Hypothalamus (tissue), 51 donors: ENCODE measurements at places on chromosomes 7 and 10.

DNA sequence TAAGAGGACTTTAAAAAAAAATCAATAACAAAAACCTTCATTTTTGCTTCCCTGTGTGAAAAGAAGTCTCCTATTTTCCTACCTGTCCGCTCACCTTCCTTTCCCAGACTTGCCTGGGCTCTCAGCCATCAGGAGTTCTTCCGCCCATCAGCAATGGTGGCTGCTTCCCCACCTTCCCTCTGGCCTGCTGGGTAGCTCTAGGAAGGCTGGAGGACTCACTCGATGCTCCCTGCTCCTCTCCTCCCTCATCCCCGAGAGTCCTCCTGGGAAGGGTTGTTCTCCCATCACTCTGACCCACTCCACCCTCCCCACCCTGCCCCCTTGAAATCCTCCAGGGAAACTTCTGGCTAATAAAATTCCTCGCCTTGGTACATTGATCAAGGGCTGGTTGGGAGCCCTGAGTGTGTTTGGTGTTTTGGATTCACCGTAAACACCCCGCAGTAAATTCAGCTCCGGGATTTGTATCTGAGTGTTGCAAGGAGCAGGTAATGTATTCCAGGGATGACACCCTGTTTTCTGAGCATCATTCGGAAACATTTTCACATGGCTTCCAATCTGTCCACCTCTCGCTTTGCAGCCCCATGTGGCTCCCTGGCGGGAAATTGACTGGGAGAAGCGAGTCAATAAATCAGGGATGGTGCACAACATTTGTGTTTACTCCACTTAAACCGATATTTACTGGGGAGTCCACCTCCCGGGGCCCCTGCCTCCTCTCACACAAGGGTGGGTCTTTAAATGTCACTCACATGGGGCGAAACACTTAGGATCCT is 126.4 kb upstream of the SDK1 start:
- no peak for DNase-seq

- DNase-seq, result no peak
Measured at GRCh38 chr7:124276005-124276622, 243.2 kb upstream of the TMEM229A start.

- no peak for DNase-seq
Measured at GRCh38 chr7:2126621-2127020, 106.1 kb downstream of the MAD1L1 start.

GRCh38 chr7:39695852-39696586 is 72.6 kb downstream of the RALA start:
- no peak for DNase-seq

DNA sequence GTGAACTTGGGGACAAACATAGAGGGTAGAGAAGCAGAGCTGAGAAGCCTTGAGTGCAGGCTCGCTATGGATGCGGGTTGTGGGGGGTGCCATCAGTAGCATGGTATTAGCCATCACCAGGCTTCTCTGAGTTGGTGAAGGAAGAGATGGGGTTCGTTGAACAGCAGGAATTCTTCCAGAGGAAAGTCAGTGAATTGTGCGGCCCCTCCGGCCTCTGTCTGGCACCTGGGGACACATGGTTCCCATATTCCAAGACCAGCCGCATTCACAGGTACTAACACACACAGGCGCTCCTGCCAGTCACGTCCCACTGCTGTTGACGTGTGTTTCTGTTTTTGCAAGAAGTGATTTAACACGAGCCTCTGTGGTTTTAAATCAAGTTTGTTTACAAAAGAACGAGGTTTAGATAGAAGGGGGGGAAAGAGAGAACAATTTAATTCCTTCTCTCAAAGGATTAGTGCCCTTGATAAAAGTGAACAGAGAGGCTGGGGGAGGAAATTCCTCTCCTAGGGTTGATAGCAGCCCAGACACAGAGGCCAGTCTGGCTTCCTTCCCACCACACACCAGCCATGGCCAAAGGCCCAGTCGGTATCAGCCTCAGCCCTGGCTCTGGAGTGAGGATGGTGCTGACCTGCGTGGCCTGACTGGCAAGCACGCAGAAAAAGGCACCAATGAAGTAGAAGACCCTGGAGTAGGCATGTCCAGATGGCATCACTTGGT is 252.6 kb upstream of the IGFBP3 start:
- no peak for DNase-seq

- no peak for DNase-seq
Measured at GRCh38 chr7:44740055-44740454, 8.6 kb upstream of the ZMIZ2 start.

DNA sequence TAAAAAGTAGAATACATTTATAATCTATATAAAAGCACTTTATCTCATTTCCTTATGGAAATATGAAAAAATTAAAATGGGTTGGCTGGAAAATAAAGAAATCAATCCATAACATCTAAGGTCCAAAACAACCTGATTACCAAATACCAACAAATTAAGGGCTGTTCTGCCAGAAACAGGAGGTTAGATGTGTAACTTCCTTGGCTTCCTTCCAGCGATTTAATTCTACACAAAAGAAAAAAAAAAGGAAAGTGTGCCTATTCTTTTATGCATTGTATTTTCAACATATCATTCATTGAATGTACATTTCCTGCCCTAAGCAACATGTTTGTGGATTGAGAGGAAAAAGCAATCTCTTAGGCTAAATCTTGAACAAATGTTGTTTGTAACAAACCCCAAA is 36.2 kb upstream of the USP6NL start:
- no peak for DNase-seq

- no peak for DNase-seq
Measured at GRCh38 chr7:351256-351655, 61.3 kb downstream of the FOXL3 start.

DNA sequence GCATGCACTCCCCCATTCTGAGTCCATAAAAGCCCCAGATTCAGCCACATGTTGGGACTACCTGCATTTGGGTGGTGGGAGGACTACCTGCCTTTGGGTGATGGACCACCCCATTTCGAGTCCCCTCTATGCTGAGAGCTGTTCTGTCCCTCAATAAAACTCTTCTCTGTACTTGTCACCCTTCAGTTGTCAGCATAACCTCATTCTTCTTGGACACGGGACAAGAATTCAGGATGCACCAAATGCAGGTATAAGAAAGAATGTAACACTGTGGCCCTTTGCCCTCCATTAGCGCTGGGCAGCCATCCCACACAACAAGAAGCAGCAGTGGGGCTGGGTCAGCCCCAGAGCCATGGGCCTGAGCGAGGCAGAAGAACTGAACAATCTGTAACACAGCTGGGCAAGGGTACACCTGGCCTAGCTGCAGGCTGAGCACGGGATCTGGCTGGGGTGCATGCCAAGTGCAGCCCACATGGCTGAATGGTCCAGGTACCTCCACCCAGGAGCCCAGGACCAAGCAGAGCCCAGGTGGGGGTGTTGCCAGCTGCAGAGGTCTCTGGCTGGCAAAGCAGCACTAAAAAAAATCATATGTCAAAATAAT is 1344.3 kb upstream of the LRRTM3 start:
- DNase-seq, result no peak

DNA sequence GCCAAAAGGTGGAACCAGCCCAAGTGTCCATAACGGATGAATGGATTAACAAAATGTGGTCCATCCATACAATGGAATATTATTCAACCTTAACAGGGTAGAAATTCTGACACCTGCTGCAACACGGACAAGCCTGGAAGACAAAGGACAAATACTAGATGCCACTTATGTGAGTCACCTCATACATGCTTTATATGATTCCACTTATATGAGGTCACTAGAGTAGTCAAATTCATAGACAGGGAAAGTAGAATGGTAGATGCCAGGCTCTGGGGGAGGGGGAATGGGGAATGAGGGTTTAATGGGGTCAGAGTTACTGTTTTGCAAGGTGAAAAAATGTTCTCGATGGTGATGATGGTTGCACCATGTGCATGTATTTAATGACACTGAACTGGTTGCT is 34.0 kb upstream of the CYTH3 start:
- DNase-seq, result no peak

- DNase-seq, result no peak
Measured at GRCh38 chr10:100072514-100072913, 9.2 kb downstream of the CPN1 start.

DNA sequence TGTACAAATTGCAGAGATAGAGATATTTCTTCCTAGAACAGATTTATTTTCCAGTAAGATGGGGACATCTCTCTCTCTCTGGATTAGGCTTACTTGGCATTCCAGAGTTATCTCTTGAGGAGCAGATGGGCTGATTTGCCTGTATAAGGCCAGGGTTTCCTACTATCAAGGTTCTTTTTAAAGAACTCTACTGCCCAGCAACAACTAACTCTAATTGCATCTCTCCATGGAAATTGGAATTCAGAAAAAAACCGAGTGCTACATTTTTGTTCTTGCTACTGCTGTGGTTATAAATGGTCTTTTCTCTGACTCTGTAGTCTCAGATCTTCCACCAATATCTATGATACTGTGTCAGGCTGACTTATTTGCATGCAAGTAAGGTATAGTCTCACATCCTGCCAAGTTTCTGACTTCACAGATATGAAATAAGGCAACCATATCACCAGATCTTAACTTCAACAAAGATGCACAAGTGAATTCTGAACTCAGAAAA is 161.1 kb downstream of the CRPPA start:
- no peak for DNase-seq

DNA sequence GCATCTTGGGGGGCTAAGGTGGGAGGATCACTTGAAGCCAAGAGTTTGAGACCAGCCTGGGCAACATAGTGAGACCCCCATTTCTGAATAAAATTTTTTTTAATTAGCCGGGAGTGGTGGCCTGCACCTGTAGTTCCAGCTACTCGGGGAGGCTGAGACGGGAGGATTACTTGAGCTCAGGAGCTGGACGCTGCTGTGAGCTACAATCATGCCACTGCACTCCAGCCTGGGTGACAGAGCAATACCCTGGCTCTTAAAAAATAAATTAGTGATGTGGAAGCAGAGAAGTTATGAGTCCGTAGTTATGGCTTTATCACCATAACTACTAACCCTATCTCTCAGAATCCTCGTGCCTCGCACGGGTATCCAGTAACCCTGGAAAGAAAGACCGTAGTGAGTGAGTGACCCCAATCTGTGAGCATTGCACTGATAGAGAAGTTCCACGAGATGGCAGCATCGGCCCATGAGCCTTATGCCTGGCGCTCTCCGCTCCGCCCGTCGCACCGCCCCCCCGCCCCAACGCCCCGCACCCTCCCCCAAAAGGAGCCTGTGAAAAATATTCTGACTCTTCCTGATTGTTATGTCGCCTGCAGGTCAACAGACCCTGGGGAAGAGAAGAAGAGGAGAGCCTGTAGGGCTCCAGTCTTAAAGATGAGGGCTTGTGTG is 4.9 kb upstream of the SLC29A3 start:
- peak; percentile 47 for DNase-seq

DNA sequence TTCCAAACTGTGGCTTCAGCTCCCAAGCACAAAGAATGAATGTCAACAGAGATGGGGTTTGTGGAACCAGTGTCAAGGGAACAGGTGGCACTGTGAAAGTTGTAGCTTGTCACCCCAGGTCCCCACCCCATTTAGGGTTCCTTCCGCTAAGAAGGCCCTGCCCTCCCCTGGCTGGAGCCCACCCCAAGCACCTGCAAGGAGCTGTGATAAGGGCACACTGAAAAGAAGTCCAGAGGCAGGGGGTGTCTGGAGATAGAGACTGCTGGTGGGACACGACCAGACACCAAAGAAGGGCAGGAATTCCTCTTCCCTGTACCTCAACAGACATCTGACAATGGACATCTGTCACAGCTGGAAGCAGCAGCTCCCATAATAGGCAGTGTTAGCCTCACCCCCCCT is 4.5 kb downstream of the GRID1 start:
- DNase-seq, result no peak

- no peak for DNase-seq
Measured at GRCh38 chr10:86687750-86688149, 19.4 kb downstream of the LDB3 start.

- DNase-seq, result no peak
Measured at GRCh38 chr7:112395411-112395810, 54.8 kb upstream of the IFRD1 start.
